ENCODE measurements at places on chromosomes 6 and 20.

DNA sequence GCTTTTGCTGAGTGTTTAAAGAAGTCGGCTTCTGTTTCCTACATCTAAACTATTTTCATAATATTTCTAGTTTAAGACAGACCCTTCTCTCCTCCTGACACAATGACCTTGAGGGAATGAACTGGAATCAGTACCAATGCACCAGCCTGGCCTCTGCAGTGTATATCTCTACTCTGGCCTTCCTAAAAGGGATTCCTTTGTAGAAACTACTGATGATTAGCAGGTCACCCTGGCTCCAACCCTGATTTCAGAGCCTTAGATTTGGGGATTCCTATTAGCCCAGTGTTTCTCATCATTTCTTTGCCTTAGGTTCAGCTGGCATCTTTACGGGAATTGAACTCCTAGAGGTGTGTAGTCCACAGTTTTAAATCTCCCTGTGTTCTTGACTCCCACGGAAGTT is 75.4 kb downstream of the ADGRB3 start:
- no peak for DNase-seq

GRCh38 chr20:43751167-43752050 is 24.6 kb upstream of the GTSF1L start:
- no peak for DNase-seq

GRCh38 chr6:30612213-30612612 is 4.8 kb downstream of the PPP1R10 start:
- DNase-seq = no peak

- DNase-seq = no peak
Observed at GRCh38 chr6:41588111-41588510, 41.9 kb downstream of the FOXP4 start.

DNA sequence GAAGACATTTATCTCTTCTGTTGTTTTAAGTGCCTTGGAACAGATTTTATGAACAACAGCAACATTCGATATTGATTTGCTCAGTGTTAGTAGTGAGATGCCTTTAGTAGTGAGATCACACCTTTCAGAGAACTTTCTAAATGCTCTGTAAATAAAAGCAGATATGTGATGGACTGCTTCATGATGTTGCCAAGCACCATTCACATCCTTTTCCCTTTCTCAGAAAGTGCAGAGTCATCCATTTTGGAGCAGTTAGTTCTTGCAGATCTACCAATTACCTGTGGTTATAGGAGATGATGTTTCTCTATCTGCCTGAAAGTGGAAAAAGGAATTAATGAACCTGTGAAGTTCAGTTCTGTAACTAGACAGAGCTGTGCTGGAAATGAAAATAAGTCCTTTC is 27.0 kb downstream of the CBFA2T2 start:
- no peak for DNase-seq

- peak; percentile 79 for DNase-seq
Observed at GRCh38 chr6:157107915-157108651, 215.2 kb downstream of the TMEM242 start.

- DNase-seq = no peak
Observed at GRCh38 chr6:144246988-144247387, 38.1 kb upstream of the UTRN start.

- DNase-seq = no peak
Observed at GRCh38 chr20:1075616-1076015, 42.8 kb upstream of the PSMF1 start.

DNA sequence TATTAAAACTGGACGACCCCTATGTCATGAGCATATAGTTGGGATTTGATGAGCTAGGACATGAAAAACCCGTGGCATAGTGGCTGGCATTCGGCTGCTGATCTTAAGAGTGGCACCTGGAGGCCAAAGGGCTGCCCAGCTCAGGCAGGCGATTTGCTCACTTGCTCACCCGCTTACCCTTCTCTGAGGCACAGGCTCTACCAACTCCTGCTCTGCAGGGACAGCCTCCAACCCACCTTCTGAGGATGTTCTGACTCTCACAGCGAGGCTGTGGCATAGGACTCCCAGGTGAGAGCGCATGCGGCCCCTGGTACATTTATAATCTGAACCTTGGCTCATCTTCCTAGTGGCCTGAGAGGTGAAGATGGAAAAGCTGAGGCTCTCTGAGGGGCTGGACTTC is 995 bp downstream of the RSPO4 start:
- no peak for DNase-seq

GRCh38 chr20:20702330-20703245 is 9.9 kb downstream of the RALGAPA2 start:
- DNase-seq = no peak

DNA sequence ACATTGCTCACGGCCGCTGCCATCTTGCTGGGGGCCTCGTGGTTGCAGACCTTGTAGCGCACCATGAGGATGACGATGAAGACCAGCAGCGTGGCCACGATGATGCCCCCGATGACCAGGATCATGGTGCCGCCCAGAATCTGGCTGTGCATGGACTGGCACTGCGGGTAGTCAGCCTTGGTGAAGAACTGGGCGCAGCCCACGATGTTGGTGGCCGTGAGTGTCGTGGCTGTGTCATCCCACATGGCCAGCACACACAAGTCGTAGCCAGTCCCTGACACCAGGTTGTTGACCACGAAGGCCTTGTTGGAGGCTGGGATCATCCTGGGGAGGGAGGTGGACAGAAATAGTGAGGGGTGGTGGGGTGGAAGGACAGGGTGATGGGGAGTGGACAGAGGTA is 194.6 kb downstream of the LRFN2 start:
- no peak for DNase-seq

GRCh38 chr6:551405-551804 is 105.5 kb downstream of the HUS1B start:
- DNase-seq = peak; percentile 5

GRCh38 chr20:31833130-31833930 is 12.1 kb downstream of the FOXS1 start:
- no peak for DNase-seq

GRCh38 chr6:124655866-124656265 is 306.4 kb upstream of the RNF217 start:
- no peak for DNase-seq

- no peak for DNase-seq
Observed at GRCh38 chr6:111482188-111482958, 645 bp downstream of the REV3L start.

- DNase-seq = no peak
Observed at GRCh38 chr20:38113401-38114325, 51.4 kb downstream of the TGM2 start.

GRCh38 chr6:136429264-136430065 is 120.8 kb downstream of the MAP7 start:
- no peak for DNase-seq

GRCh38 chr6:90645634-90646033 is 58.8 kb upstream of the MAP3K7 start:
- no peak for DNase-seq

- no peak for DNase-seq
Observed at GRCh38 chr20:59596690-59597089, 7.7 kb upstream of the PHACTR3 start.

GRCh38 chr6:79718509-79719247 is 87.5 kb downstream of the SH3BGRL2 start:
- peak; percentile 7 for DNase-seq
